ENCODE measurements at places on chromosomes 3 and 15.
A peak's percentile ranks its signal among the peaks of the same experiment; 100 is the strongest.

DNA sequence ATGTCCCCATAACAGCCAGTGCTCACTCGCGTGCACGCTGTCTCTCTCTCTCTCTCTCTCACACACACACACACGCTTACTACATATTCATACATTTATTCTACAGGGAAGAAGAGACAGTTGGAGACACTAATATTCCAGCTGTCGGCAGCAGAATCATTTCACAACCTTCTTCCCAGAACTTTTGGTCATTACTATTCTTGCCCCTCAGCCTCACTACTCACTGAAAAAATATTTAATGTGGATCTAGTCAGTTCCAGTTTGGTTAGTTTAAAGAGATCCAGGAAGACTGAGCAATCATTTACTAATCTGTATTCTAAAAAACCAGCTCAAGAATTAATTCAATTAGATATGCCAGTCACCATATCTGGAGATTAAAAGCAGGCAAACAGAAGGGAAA, 394.9 kb downstream of the PTPRG start:
- DNase-seq: no peak

GRCh38 chr15:50067254-50067653, 51.8 kb downstream of the ATP8B4 start:
- DNase-seq: no peak

GRCh38 chr3:156300929-156301840, 180.8 kb downstream of the KCNAB1 start:
- DNase-seq: no peak

- no peak for DNase-seq
These were observed 134.2 kb upstream of the RAD18 start for GRCh38 chr3:9097495-9097894.

GRCh38 chr3:46360907-46361306, 7.0 kb downstream of the CCR2 start:
- peak; percentile 72 for DNase-seq

DNA sequence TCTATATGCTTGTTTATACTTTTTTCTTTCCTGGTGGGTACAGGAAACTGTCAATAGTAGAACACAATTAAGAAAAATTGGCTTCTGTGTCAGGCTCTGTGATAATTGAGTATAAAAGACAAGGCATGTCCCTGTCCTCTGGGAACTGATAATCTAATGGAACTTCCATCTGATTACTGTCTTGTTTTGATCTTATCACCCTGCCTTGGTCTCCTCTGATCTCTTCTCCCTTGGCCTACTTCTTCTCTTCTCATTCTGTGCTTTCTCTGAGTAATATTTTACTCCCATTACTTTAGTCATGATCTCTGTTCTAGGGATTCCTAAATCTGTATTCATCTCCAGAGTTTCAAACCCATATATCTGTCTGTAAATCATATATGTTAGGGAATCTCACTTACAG, 14.6 kb downstream of the UBE2Q2 start:
- DNase-seq: no peak

DNA sequence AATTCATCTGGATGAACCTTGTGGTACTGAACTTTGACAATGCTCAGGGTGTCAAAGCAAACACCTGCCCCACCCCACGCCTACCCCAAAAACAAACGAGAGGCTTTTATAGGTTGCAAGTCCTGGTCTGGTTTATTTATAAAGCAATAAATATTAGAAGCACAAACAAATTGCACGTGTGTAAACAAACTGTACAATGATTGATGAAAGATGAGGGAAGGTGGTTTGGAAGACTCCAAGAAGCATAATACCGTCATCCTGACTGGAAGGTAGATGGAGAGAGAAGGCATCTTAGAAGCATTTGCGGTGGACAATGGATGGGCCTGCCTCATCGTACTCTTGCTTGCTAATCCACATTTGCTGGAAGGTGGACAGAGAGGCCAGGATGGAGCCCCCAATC, 5.2 kb downstream of the ACTC1 start:
- no peak for DNase-seq

GRCh38 chr15:65476903-65477302, 40.6 kb downstream of the DPP8 start:
- no peak for DNase-seq

- no peak for DNase-seq
These were observed 6.0 kb downstream of the SNRPA1 start for GRCh38 chr15:101288905-101289513.

- no peak for DNase-seq
These were observed 11.1 kb downstream of the MAP6D1 start for GRCh38 chr3:183814240-183814639.

- no peak for DNase-seq
These were observed 163.6 kb downstream of the SERPINI1 start for GRCh38 chr3:167899093-167899492.

DNA sequence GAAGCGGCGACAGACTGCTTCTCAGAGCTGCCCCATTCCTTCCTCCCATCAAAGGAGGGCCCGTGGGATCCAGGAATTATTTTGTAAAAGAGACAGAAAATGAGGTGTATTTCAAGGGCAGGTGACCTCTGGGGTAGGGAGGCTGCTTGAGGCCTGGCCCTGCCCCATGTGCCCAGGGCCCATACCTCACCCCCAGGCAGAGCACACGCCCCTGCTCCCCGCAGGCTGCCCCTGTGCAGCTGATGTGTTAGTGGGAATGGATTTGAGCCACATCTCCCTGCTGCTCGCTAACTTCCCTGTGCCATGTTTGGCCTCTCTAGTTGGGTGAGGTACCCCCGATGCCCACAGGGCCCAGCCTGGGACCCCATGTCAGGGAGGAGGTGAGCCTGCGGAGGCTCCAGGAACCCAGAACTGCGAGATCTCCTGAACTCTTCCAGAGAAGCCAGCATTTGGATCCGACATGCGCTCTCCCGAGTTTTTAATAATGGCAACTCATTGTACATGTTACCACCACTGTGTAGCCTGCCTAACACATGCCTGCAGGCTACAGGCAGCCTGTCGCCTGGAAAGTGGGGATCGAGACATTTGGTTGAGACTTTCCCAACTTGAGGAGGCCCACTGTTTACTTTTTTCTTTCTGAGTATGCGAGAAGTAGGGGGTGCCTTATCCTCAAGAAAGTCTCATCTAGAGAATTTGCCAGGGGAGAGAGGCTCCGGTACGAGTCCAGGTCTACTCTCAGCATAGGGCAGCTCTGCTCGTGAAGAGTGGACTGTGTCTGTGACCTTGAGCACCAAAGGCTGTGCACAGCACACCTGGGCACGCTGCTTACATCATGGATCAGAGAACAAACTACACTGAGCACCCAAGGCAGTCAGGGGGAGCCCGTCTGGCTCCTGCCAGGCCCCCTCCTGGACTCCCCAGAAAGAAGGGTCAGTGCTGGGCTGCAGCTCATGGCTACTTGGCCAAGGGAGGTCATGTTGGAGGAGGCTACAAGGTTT, 36.1 kb downstream of the PCSK6 start:
- peak; percentile 29 for DNase-seq

DNA sequence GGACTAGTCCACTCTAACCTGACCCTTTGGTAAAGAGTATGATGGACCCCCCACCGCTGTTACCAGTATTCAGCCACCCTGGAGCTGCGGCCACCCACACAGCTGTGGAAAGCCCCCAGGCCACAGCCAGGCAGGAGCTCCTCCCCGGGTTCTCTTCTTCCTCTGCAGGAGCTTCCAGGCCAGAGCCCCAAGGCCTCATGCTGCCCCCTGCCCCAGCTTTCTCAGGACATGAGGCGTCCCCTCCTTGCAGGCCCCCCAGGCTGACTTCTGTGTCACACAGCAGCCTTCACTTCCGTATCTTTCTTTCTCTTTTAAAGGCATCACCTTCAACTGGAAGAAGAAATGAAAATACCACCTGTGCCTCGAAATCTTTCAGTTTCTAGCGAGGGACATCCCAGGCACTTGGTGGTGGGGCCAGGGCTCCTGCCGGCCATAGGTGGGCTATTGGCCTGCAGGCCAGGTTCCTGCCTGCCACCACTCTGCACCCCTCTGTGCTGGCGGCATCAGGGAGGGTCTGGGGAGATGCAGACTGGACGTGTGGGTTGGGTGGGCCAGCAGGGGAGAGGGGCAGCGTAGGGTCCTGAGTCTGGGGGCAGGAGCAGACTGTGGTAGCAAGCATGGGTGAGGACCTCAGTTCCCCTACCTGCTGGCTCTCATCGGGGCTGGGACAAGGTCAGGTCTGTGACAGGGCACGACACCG, 19.9 kb downstream of the KLF13 start:
- no peak for DNase-seq

DNA sequence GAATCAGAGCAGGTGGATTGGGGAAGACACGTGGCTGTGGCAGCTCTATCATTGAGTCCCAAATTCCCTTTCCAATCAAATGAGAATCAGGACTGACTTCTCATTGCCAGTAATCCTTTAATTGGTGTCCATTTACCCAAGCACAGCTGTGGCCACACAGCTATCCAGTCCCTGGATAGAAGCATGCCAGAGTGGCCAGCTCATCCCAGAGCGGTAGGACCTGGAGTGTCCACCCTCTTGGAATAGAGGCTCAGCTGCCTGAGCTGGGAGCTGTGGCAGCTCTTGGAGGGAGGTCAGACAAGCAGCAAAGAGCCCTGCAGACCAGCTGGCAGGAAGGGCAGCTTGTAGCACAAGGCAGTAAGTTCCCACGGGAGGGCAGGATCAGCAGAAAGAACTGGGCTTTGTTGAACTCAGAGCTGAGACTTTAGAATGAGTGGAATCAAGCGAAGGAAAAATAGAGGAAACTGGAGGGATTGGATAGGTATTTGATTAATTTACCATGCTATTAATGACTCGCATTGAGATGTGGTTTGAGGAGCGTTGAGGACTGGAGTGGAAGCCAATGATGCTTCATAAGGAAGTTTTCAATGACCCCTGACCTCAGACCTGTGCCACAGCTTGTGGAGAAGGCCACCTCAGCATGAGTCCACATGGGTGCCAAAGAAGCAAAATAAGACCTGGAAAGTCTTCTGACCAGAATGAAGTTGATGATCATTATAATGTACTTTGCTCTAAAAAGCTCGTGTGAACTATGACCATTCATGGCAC, 6.9 kb upstream of the ALPK3 start:
- DNase-seq: peak; percentile 70

GRCh38 chr15:65653341-65653740, 31.6 kb downstream of the SLC24A1 start:
- DNase-seq: no peak

- DNase-seq: no peak
These were observed 96.3 kb downstream of the PTPRG start for GRCh38 chr3:61657689-61658088.

DNA sequence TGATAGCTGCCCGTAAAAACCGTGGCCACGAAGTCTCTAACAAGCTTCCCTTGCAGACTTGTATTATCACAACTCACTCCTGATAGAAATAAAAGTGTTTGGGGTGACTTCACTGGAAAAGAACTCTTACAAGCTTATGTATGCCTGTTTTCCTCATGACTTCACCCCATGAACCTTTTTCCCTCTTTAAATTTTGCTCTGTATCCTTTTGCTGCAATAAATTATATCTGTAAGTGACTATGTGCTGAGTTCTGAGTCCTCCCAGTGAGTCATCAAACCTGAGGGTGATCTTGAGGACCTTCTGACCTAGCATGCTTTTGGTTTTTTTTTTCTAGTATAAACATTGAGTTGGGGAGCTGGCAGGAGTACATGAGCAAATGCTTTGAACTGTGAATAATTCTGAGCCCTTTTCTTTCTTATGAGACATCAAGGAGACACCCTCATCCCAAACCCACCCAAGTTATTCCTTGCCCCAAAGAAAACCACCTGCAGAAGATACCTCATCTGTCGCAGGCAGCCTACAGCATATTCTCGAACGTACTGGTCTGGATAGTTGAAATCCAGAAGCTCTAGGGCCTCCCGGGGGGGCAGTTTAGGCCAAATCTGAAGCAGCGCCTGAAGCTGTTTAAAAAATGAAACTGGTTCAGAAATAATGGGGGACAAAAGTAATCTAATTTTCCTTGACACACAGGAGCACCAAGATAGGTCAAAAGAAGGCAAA, 85.9 kb downstream of the FAIM start:
- no peak for DNase-seq

- DNase-seq: peak; percentile 92
These were observed 18.8 kb downstream of the NBEAL2 start for GRCh38 chr3:46998121-46998851.

GRCh38 chr3:11120091-11120805, 34.0 kb upstream of the HRH1 start:
- no peak for DNase-seq

DNA sequence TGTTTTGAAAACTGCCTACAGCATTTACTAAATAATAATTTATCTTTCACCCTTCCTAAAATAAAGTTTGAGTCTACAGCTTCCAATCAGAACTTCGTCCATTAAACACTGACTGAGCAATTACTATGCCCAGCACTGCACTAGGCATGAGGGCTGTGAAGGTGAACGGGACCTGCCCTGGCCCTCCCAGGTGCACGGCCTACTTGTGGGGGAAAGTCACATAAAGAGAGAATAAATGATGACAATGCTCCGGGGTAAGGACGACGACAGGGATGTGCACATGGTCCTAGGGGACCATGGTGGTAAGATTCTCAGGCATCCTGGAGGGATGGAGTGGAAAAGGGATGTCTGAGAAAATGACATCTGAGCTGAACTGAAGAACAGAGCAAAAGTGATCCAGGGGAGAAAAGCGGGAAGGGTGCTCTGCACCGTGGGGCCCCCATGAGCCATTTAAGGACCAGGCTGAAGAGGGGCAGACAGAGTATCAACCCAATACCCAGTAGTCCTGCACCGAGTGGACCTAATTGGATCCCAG, 11.5 kb downstream of the PLA2G4F start:
- peak; percentile 17 for DNase-seq

GRCh38 chr3:72627271-72627670, 221.0 kb downstream of the SHQ1 start:
- no peak for DNase-seq

GRCh38 chr3:155316426-155316825, 22.9 kb upstream of the STRIT1 start:
- DNase-seq: no peak

- DNase-seq: no peak
These were observed 2.2 kb downstream of the ST6GAL1 start for GRCh38 chr3:186932281-186933181.
